ENCODE measurements at places on chromosomes 3 and 15. TPM values are rescaled to one million over a fixed set of nuclear protein-coding genes. Genes with fewer than 3 reads are reported as not detected.

Gene ADAMTS17
- total RNA-seq, result 5.5 TPM

Gene PP2D1
- not detected for total RNA-seq

Gene AMOTL2
- total RNA-seq, result 103 TPM

Gene FAM107A
- not detected for total RNA-seq

Gene GOLGA8H
- 1.5 TPM for total RNA-seq

Gene CLDN18
- total RNA-seq, result not detected

Gene TRIM42
- total RNA-seq, result not detected

Gene ATP13A5
- not detected for total RNA-seq

Gene CYP11A1
- 5.4 TPM for total RNA-seq

Gene CKMT1B
- total RNA-seq, result 3.8 TPM
